ENCODE measurements at places on chromosomes 12 and 14. TPM values are rescaled to one million over a fixed set of nuclear protein-coding genes. Genes with fewer than 3 reads are reported as not detected.

DNA sequence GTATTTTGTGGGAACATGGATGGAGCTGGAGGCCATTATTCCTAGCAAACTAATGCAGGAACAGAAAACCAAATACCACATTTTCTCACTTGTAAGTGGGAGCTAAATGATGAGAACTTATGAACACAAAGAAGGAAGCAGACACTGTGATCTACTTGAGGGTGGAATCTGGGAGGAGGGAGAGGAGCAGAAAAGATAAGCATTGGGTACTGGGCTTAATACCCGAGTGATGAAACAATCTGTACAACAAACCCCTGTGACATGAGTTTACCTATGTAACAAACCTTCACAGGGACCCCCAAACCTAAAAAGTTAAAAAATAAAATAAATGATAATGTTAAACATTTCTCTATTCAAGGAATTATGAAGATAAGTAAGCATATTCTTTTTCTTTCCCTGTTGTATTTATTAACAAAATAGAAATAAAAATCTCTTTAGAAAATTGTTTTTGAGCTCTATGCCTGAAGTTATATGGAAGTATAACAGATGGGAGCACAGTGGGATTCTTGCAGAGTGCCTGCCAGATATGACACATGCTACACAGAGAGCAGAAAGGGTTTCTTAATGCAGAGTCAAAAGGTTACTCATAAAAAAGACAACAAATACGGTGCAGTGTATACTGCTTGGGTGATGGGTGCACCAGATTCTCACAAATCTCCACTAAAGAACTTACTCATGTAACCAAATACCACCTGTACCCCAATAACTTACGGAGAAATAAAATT is 52.0 kb upstream of the SYNE2 start:
- DNase-seq = no peak

- no peak for DNase-seq
Observed at GRCh38 chr14:84789012-84789411, 740.9 kb upstream of the FLRT2 start.

Gene IKZF4
- 0.86 TPM for total RNA-seq

- no peak for DNase-seq
Observed at GRCh38 chr14:92005019-92005418, 34.8 kb downstream of the TRIP11 start.

DNA sequence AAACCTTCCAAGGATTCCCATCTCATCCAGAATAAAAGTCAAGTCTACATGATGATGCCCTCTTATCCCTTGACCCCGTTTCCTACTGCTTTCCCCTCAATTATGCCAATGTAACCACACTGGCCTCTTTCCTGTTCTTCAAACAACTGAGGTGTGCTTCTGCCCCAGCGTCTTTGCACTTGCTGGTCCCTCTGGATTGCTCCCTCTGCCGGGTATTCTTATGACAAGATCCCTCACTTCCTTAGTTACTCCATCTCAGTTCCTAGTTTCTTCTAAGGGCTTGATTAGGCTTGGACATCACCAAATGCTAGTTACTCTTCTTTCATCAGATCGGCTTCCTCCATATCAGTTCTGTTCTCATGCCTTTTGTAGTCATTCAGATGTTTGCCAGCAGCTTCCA is 32.7 kb upstream of the PELI2 start:
- DNase-seq = no peak

DNA sequence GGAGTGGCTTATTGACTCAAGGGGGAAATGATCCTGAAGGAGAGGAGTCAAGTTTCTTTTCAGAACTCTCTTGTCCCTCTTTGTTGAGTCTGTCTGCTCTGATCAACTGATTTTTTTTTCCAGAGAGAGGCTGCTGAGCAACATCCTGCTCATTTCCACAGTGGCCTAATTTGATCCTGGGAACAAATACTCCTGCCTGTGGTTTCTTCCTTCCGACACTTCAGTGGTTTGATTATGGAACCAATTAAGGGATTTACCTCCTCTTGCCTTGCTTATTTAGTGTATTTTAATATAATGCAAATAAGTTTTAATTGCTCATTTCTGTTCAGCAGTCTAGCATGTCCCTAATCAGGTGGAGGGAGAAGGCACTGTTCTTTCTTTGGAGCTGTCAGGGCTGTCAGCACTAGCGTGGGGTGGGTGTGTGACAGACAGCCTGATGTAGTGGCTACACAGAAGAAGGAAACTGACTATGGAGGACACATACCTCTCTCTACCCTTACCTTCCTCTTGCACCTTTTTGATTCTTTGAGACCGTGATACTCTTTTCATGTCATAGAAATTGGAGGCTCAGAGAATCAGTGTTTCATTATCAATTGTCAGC is 344.9 kb upstream of the STXBP6 start:
- DNase-seq = no peak

Gene SERPINA9
- total RNA-seq = not detected

DNA sequence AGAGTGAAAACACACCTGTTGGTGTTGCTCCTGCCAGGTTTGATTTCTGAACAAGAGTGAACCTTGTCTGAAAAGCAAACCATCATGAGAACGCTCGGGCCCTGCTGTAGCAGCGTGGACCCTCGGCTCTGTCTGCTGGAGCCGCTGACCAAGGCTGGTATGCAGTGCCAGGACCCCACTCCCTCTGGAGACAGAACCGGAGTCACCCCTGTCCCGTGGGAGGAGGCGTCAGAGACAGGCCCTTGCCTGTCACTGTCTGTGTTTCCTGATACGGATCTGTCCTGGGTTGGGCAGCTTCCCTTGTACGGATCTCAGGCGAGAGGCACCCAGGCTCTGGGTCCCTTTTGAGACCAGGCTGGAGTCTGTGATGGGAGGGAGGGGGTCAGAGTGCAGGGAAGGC is 111.6 kb downstream of the ADGRD1 start:
- no peak for DNase-seq

Gene DEPDC4
- total RNA-seq = 0.20 TPM

GRCh38 chr14:75213172-75213571 is 36.8 kb upstream of the TMED10 start:
- no peak for DNase-seq

DNA sequence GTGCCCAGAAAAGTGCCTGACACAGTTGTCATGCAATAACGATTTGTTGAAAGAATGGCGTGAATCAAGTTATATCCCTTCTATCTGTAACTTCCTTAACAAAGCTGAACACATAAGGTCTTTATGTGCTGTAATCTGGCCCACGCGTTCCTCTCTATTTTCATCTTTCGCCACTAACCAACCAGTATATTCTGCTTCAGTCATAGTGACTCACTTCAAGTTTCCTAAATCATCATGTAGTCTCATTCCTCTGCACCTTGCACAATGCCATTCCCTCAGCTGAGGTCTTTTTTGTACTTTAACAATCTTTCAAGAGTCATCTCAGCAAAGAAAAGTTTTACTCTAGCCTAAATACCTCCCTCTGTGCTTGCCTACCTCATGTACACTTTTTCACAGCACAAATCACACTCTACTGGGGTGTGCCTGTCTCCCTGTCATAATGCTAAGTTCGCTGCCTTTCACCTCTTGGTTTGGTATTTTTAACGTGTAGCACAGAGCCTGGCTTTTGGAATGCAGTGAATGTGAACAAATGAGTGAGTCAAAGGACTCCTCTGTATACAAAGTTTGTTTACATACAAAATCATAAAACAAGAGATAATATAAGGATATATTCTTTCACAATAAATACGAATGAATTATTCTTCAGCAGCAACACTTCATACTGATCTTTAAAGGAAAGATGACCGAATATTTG is 2.9 kb upstream of the CMAS start:
- no peak for DNase-seq

DNA sequence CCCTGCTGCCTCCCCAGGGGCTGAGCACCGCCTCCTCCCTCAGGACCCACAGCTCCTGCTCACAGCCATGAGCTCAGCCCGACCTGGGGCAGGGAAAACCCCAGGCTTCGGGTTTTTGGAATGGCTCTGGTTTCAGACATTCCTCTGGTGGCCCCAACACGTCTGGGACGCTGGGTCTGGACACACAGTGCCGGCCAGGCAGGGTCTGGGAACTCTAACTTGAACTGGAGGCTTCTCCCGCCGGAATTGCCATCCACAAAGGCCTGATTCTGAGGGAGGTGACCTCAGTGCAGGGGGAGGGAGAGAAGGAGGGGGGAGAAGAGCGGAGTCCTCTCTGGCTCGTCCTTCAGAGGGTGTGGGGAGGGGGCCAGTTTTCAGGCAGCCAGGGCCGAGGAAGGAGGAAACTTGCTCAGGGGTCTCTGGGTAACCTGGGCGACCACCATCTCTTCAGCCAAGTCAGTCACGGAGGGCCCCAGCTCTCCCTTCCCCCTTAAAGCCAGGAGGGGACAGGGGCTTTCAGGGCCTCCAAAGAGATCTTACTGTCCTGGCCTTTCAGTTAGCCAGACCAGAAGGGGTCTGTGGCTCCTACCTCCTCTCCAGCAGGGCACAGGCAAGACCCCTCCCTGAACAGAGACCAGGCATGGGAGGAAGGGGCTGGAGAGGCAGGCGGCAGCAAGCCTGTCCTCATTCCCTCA is 19.4 kb downstream of the NCKAP5L start:
- no peak for DNase-seq

DNA sequence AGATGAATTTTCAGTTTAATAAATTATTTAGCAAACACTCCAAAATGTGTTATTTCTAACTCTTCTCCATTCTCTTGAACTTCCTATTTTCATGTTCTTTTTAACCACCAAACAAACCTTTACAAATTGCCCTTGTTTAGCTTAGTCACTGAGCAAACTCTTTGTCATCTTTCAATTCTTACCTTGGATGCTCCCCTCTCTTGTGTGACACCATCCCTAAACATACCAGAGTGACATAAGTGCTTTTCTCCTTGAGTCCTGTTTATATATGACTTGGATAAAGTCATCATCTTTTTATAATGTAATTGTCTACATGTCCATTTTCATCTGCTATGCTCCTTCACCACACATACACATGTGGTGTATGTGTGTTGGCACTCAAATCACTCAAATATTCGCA is 3.4 kb upstream of the TMEM19 start:
- no peak for DNase-seq

Gene DNAI7
- not detected for total RNA-seq

- no peak for DNase-seq
Observed at GRCh38 chr12:132083614-132083940, 60.5 kb downstream of the DDX51 start.

Gene CMA1
- total RNA-seq = not detected

Gene FICD
- 11.4 TPM for total RNA-seq

Gene SLC10A1
- not detected for total RNA-seq

Gene TBX5
- total RNA-seq = not detected

Gene E2F7
- total RNA-seq = 10.2 TPM

GRCh38 chr12:103391103-103391502 is 104.7 kb downstream of the C12orf42 start:
- no peak for DNase-seq

Gene PAX9
- not detected for total RNA-seq

DNA sequence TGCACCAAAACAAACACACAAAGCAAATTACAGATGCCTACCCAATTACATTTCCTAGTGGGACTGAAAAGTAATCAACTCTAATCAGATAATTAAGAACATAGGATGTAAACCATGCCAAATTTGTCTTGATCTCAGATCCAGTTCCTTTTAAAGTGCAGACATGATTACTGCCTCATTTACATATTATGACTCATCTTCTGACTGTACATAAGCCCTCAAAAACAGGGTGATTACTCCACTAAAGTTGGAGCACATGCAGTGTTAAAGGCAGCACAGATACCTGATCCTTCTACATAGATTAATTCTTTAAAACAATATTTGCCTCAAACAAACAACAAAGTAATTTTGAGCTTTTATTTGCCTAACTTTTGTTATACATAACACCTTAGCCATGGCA is 337.2 kb downstream of the RPS29 start:
- DNase-seq = no peak

DNA sequence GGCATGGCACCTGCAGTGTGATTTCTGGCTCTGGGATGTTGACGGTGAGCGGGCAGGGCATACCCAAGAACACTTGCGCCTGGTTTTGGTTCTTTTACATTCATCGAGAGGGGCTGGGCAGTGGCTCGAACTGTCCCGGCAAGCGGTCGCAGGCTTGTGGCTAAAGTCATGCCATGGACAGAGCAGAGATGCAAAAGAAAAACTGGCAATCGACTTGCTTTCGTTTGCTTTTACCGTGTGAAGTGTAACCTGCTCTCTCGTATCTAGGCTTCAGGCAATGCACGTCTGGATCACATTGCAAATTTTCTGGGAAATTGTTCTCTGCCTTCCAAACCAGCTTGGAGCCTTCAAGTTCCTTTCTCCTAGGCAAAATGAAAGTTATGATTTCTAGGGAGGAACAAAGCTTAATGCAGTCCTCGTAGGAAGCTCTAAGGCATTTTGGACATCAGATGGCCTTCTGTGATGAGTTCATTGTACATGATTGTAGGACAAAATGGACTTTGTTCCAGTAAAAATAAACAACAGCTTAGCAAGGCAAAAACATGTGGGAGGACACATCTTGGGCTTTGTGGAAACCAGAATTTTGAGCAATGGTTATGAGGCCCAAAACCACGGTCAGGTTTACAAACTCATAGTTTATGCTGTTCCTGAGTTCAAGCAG is 18.3 kb downstream of the ADGRD1 start:
- no peak for DNase-seq

DNA sequence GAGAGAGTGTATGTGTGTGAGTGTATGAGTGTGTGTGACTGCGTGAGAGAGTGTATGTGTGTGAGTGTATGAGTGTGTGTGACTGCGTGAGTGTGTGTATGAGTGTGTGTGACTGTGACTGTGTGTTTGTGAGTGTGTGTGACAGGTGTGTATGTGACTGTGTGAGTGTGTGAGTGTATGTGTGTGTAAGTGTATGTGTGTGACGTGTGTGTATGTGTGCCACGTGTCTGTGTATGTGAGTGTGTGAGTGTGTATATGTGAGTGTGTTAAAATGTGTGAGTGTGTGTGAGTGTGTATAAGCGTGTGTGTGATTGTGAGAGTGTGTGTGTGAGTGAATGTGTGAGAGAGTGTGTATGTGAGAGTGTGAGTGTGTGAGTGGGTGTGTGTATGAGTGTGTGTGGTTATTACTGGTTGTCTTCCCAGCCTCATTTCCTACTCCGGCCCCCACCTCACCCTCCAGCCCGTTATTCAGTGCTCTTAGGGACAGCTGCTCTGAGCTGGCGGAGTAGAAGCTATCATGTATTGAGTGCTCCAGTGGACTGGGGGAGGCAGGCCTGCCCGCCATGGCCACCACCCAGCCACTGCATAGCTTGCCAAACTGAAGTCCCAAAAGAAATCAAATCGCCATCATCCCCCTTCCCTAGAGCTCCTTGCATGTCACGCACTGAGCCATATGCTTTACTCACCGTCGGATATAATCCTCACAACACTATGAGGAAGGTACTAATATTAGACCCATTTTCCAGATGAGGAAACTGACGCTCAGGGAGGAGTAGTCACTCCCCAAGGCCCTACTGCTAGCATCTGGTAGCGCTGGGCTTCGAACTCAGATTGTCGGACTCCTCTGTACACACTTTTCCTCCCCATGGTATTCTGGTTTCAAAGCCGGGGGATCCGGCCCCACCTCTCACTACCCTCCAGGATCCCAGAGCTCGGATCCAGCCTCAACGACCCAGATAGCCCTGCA is 10.3 kb upstream of the MYL2 start:
- DNase-seq = no peak

Gene ESRRB
- not detected for total RNA-seq

GRCh38 chr12:109455706-109456105 is 21.4 kb downstream of the KCTD10 start:
- no peak for DNase-seq

Measured in pulmonary artery endothelial cell (primary cell).